Globus pallidus (tissue), 1 donor: ENCODE measurements at places on chromosomes 4 and X.

- DNase-seq, result peak; percentile 70
These were observed 14.3 kb upstream of the C4orf50 start for GRCh38 chr4:6032249-6033244.

GRCh38 chr4:71882113-71882841 lies 98.4 kb upstream of the GC start:
- no peak for DNase-seq

GRCh38 chrX:14352511-14352910 lies 176.8 kb upstream of the GLRA2 start:
- DNase-seq, result no peak

DNA sequence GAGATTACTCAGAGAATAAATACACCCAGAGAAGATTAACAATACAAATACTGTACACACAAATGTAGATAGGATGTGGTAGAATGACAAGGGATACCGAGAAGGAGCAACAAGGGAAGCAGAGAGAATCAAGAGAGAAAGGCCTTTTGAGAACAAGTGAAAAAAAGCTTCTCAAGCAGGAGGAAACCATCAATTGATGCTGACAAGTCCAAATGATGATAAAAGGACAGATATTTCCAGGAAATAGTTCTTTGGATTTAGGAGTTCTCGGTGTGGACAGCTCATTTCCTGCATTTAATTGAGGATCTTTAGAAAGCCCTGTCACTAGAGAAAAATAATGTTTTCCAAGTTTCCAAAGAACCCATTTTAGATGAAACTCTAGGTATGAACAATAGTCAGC lies 48.1 kb downstream of the NPY5R start:
- DNase-seq, result no peak

GRCh38 chrX:116230130-116230898 lies 59.8 kb downstream of the AGTR2 start:
- no peak for DNase-seq

DNA sequence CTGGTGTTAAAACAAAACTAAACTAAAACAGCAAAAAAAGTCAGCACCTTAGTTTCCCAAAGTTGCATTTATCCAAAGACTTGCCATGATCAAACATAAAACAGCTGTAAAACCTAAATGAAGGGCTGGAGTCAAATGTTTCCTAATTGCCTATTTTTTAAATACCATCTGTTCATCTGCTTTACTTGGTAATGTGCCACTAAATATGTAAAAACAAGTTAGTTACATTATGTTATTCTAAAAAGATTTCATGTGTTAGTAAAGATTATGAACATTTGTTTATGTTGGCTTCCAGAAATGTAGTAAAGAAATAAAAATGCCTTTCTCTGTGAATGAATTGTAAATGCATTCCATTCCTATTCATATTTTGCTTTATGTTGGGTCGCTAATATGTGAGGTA lies 977.8 kb downstream of the FSTL5 start:
- no peak for DNase-seq

GRCh38 chr4:108377021-108377420 lies 208.3 kb upstream of the LEF1 start:
- no peak for DNase-seq

GRCh38 chrX:25191403-25191802 lies 175.6 kb upstream of the ARX start:
- no peak for DNase-seq

- no peak for DNase-seq
These were observed 869.6 kb downstream of the CCSER1 start for GRCh38 chr4:90996813-90997212.

- DNase-seq, result no peak
These were observed 15.2 kb downstream of the CTBP1 start for GRCh38 chr4:1233641-1234308.

- DNase-seq, result no peak
These were observed 142.7 kb downstream of the TENM3 start for GRCh38 chr4:182385897-182386296.

GRCh38 chrX:134006484-134007161 lies 21.2 kb upstream of the GPC3 start:
- DNase-seq, result no peak

DNA sequence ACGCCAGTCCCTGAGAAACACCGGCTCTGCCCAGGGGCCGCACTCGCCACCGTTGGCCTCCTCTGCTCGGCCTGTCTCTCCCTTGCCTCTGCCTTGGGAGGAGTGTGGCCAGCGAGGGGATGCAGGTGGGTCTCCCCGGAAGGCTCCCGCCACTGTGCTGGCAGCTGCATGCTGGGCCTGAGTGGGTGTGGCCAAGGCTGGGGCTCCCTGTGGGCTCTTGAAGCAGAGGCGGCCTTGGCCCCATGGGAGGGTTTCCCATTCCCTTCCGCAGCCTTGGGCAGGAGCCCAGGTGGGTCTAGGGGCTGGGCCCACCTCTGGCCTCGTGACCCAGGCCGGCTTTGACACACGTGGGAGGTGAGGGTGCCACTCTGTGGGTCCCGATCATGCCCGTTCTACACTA lies 19.1 kb downstream of the FGFRL1 start:
- DNase-seq, result no peak

GRCh38 chr4:2925931-2926860 lies 37.0 kb downstream of the NOP14 start:
- no peak for DNase-seq

- DNase-seq, result no peak
These were observed 78.6 kb downstream of the MGST2 start for GRCh38 chr4:139744232-139744631.

DNA sequence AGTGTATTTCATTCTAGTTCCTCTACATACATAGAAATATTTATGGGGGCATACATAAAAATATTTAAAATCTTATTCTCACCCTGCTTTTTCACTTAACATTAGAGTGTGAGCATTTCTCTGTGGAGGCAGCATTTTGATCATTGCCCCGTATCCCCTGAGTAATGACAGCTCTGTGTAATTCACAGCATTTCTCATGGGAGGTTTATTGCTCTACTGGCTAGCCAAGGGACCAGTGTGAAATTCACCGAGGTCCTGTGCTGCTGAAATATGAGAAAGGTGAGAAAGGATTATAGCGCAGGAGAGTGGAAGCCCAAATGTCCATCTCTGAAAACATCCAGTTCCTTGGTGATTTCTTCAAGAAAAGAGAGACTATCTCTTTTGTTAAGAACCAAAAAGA lies 22.9 kb downstream of the PDGFC start:
- DNase-seq, result no peak

DNA sequence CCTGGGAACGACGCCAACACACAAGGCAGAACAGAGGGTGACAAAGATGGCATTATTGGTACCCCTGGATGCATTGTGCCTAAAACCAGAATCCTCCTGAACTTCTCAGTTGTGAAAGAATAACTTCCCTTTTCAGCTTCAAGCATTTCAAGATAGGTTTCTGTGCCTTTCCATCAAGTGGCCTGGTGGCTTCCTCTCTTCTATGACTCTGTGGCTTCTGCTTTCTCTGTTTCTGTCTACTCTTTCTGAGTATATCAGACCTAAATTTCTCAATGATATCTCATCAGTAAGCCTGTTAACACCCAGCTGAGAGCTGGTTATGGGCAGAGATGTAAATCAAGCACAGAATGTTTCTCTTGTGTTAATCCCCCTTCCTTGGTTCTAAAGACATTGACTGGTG lies 21.4 kb upstream of the FAM9B start:
- DNase-seq, result peak; percentile 5

GRCh38 chr4:37662861-37663390 lies 23.2 kb downstream of the RELL1 start:
- DNase-seq, result no peak

- no peak for DNase-seq
These were observed 60.2 kb upstream of the CLDN34 start for GRCh38 chrX:9906919-9907318.
